DMS 273 treated with DMSO at 0.1 percent for 48 hours (cell line): ENCODE measurements at places on chromosomes 11 and 22.
A peak's percentile ranks its signal among the peaks of the same experiment; 100 is the strongest.

DNA sequence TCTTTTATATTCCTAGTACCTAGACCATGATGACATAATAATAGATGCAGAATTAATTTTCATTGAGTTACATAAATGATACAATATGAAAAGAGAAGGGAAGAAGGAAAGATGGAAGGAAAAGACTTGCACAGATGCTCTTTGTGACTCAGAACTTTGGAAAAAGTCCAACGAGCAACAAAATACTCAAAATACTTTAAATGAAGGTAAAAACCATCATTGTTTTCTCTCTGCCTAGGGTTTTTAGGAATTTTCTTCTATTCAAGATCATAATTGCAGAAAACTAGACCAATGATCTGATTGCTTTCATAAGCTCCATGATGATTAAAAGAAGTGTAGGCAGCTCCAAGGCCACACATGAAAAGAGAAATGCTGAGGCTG is 276.9 kb downstream of the KIRREL3 start:
- DNase-seq: no peak

- DNase-seq: no peak
Measured at GRCh38 chr11:101717619-101718018, 133.8 kb upstream of the TRPC6 start.

GRCh38 chr11:24132471-24132870 is 364.4 kb upstream of the LUZP2 start:
- no peak for DNase-seq

DNA sequence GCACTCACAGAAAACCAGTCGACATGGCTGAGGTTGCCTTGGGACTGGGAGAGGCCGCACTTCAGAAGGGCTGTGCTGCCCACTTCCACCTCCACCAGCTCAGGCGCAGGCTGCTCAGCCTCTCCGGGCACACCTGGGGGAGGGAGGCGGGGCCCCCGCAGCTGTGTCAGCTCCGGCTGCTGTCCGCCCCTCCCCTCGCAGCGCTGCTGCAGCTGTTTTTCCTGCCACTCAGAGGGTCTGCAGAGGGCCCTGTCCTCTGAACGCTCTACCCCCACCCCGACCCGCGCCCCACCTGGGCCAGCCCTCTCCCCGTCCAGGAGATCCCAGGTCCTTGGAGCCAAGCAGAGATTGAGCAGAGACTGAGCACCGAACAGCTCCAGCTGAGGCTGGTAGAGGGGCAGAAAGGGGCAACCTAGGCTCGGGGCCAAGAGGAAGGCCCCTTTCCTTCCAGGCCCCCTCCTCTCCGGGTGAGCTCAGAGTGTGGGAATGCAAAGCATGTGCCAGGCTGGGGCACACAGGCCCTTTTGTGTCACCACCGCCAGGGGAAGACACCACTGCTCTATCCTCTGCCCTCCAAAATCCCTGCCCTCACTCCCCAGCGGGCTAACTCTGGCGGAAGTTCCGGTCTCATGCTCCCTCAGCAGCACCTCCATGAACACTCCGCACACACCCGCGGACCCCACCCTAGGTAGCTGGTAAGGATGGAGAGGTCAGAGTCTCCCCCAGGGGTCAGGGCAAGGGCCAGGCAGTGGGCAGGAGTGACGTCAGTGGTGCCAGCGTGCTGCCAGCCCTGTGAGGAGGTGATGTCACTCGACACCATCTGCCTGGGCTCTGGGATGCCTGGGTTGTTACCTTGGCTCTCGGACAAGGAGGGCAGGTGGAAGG is 1.6 kb downstream of the MCAM start:
- no peak for DNase-seq

DNA sequence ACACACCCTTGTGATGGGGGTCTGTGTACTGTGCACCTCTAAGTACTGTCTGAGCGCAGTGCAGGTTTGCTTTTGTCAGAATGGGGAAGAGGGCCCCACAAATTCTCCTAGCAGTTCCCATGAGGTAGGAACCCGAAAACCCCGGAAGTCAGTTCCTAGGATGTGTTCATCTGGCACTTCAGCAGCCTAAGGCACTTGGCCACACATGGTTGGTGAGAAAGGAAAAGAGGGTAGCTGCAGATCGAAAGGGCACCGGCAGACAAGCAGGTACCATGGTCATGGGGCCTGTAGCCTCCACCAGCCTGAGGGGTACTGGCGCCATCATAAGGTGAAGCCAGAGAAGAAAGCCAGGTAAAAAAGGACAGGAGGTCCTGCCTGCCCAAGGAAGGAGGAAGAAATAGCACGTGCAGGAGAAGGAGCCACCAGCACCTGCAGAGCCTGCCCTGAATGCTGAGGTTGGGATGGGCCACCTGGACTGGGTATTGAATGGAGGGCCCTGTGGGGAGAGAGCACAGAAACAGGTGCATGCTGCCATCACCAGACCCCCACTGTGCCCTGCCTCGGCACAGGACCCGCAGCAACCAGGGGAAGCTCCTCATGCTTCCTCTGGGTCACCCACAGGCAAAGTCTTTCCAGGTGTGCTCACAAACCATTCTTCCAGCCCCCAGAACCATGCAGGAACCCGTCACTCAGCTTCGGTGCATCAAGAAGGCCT is 8.1 kb upstream of the CASTOR1 start:
- DNase-seq: no peak

DNA sequence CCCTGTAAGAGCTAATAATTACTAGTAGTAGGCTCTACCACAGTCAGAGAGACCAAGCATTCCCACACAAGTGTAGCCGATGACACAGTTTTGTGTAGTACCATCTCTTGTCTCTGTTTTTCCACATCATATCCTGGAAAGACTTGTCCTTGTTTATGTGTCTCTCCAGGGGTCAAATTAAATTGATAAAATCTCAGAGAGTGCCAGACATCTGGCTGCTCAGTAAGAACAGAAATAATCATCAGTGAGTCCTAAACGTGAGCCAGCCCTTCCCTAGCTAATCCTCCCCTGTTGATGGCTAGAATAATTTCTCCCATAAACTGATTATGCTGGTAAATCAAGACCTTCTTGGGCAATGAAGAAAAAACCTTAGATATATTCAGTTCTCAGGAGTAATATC is 111.4 kb upstream of the GRAMD1B start:
- peak; percentile 56 for DNase-seq

DNA sequence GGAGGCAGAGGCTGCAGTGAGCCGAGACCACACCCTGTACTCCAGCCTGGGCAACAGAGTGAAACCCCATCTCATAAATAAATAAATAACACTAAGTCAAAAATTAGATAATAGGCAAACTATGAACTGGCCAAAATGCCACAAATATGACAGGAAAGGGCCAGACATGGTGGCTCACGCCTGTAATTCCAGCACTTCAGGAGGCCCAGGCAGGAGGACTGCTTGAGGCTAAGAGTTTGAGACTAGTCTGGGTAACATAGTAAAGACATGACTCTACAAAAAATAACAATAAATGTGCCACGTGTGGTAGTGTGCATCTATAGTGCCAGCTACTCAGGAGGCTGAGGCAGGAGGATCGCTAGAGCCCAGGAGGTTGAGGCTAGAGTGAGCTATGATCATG is 19.9 kb downstream of the SEC14L6 start:
- no peak for DNase-seq

DNA sequence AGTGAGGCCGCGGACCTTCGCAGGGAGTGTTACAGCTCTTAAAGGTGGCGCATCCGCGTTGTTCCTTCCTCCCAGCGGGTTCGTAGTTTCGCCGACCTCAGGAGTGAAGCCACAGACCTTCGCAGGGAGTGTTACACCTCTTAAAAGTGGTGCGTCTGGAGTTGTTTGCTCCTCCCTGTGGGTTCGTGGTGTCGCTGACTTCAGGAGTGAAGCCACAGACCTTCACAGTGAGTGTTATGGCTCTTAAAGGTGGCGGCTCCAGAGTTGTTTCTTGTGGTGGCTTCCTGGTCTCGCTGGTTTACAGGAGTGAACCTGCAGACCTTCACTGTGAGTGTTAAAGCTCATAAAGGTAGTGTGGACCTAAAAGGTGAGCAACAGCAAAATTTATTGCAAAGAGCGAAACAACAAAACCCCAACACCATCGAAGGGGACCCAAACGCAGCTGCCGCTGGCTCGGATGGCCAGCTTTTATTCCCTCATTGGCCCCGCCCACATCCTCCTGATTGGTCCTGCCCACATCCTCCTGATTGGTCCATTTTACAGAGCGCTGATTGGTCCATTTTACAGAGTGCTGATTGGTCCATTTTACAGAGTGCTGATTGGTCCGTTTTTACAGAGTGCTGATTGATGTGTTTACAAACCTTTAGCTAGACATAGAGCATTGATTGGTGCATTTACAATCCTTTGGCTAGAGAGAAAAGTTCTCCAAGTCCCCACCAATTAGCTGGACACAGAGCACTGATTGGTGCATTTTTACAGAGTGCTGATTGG is 1.2 kb upstream of the TMEM45B start:
- no peak for DNase-seq

DNA sequence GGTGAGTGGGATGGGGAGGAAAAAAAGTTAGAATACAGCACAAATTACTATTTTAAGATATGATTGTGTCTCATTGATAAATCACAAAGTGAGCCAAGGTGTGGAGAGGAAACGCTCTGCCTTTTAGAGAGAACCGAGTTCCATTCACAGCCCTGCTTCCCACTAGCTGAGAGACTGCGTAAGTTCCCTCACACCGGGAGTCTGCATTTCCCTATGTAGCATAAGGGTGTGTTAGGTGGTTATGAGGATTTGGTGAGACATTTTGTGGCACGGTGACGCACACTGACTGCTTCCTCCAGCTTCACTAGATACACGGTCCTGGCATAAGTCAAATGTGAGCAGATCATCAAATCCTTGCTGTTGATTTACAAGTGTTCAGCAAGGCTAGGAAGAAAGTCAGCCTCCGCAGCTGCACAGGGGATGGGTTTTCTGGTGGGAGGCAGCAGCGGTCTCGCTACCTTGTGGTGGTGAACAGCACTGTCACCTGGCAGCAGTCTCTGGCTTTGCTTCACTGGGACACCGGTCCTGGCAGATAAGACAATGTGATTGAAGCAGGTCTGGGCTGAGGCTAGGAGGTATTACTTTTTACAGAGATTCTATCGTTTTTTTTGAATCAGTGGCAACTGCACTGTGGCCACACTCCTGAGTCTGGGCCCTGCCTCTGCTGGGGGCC is 312.2 kb upstream of the B3GAT1 start:
- DNase-seq: no peak

DNA sequence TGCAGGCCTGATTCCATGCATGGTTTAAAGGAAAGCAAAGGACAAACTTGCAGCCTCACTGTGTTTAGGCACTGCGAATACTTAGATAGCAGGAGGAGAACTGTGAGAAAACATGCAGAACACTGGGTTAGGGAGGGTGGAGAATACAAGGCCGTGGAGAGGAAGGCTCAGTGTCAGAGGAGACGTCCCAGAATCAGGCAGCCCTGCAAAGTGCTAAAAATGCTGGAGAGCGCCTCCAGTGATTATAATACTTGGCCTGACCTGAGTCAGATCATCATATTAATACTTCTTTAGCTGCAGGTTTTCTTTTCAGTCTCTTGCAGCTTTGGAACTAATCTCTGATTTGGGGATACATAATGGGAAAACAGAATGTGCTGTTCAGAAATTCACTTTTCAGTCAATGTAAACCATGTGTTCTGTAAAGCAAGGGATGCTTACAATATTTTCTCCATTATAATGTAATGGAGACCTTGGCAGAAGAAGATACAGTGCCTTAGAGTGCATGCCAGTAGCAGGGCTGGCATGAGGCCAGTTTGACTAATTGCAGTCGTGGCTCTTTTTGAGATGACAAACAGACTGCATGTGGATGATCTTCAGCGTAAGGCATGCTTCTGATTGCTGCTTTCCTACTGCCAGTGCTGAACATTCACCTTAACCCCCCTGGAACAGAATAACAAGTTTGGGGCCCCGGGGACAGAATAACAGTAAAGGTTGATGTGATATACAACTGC is 16.8 kb downstream of the EXT2 start:
- no peak for DNase-seq

GRCh38 chr11:69230856-69231425 is 63.0 kb upstream of the MYEOV start:
- DNase-seq: no peak

GRCh38 chr11:76086743-76087635 is 119.3 kb downstream of the WNT11 start:
- no peak for DNase-seq

- peak; percentile 83 for DNase-seq
Measured at GRCh38 chr22:27110665-27111451, 453.5 kb downstream of the MIAT start.

DNA sequence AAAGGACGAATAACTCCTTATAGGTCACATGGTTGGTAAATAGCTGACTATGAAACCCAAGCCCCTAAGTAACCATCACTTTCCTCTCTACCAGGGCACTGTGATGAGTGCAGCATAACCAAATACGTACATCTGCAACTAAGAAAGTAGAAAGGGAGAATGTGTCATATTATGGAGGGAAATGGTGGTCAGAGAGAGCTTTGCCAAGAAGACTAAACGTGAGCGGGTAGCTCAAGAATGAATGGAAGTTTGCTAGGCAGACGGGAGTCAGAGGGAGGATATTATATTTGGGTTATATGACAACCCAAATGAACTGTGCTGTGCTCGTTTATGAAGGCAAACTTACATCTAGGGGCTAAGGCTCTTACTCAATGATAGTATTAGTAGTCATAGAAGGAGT is 537.3 kb downstream of the OPCML start:
- no peak for DNase-seq

- DNase-seq: no peak
Measured at GRCh38 chr22:20584872-20585638, 77.6 kb downstream of the MED15 start.

- DNase-seq: no peak
Measured at GRCh38 chr11:58485961-58486360, 21.9 kb downstream of the OR5B21 start.

DNA sequence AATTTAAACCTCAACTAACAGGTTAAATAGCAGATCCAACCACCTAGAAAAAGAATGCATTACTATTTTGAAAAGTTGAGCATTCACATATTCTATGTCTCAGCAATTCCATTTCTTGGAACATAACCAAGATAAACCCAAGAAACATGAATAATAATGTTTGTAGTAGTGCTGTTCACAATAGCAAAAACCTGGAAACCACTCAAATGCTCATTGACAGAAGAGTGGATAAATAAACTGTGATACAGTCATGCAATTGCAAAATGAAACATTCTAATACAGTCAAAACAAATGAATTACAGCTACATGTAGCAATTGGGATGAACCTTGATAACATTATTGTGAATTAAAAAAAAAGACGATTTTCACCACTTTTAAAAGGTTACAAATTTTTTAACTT is 162.8 kb upstream of the TMEM45B start:
- no peak for DNase-seq

DNA sequence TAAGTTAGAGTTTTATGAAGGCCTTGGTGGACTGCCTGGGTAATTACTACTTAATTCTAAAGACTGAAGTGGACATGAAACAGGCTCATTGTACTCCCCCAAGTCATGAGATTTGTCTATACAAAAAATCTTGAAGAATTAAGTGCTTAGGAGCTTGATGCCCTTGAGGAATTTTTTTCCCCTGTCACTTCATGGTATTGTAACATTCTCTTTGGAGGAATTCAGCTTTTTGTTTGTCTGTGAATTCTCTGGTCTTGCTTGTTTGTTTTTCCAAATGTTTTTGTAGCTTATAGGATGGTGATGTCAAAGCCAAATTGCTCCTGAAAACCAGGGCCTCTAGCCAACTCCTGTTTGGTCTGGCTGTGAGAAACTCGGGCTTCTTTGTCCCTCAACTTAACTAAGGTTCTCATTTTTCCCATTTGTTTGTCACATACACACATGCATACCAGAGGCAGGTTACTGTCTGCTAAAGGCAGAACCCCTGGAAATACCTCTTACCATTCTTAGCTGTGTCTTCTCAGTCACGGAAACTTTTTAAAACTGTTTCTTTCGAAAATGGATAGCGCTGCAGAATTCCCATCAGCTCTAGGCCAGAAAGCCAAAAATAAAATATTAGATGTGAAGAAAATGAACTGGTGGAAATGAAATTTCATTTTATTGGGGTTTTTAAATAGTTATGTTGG is 66.9 kb downstream of the AMOTL1 start:
- DNase-seq: no peak
